Adrenal gland (tissue), 19 donors: ENCODE measurements at places on chromosomes 11 and 22.

DNA sequence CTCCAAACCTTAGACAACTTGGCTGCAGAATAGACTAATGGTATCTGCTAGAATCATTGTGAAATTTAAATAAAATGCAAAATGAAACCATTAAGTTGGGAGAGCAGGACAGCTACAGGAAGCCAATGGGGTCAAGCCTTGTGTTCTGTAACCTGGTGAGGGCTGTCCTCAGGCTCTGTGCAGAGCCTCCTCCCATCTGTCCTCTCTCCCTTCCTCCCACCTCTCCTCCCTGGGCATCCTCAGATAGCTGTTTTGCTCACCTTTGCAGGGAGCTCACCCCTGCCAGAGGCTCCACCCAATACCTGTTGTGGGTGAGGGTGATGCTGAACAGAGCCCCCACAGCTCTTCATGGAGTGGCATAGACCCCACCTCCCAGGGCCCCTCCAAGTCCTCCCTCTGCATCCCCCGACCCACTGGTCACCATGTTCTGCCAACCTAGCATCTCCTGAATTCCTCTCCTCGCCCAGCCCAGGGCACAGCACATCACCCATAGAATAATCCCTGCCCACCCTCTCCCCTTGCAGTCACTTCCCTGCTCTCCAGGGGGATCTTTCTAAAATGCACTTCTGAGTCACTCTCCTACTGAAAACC lies 100.3 kb downstream of the PDE2A start:
- no peak for DNase-seq

GRCh38 chr11:79678780-79679452 lies 238.1 kb upstream of the TENM4 start:
- DNase-seq: no peak

GRCh38 chr22:24230911-24231656 lies 13.8 kb downstream of the GGT5 start:
- DNase-seq: peak; percentile 45

DNA sequence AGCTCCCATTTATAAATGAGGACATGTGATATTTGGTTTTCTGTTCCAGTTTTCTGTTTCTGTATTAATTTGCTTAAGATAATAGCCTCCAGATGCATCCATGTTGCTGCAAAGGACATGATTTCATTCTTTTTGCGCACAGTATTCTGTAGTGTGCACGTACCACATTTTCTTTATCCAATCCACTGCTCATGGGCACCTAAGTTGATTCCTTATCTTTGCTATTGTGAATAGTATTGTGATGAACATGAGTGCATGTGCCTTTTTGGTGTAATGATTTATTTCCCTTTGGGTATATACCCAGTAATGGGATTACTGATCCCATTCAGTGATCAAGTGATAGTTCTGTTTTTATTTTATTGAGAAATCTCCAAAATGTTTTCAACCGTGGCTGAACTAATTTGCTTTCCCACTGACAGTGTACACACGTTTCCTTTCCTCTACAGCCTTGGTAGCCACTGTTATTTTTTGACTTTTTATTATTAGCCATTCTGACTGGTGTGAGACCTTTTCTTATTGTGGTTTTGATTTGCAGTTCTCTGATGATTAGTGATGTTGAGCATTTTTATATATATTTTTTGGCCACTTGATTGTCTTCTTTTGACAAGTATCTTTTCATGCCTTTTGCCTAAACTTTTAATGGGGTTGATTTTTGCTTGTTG lies 226.0 kb upstream of the ANO3 start:
- DNase-seq: no peak

GRCh38 chr11:126339073-126339862 lies 16.2 kb upstream of the ST3GAL4 start:
- peak; percentile 13 for DNase-seq

DNA sequence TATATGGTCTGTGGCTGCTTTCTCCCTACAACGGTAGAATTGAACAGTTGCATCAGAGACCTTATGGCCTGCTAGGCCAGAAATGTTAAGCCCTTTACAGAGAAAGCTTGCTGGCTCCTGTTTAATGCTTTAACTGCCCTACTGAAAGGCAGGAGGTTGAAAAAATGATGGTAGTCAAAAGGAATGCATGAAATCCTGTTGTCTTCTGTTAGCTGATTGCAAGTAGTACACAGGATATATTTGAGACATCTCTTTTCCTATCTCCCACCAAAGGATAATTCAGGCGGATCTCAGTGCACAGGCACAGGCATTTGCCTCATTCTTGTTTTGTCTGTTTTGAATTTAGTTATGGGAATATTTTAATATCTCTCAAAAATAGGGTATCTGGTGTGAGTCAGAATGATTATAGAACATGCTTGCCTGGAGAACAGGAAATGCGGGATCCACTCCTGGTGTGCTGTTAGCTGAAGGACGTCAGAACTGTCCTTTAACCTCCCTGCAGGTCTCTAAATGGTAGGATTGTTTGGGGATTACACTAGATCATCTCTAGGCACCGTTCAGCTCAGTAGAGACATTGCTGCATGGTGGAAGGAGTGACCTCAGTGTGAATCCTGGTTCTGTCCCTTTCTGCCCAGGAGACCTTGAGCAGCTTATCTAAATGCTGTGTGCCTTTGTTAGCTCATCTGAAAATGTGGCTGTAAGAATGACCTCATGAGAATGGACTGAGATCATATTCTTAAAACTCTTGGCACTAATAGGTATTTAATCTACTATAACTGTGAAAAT lies 49.5 kb downstream of the PACS1 start:
- peak; percentile 39 for DNase-seq

- DNase-seq: no peak
Observed at GRCh38 chr11:21564095-21564494, 628.8 kb upstream of the ANO5 start.

DNA sequence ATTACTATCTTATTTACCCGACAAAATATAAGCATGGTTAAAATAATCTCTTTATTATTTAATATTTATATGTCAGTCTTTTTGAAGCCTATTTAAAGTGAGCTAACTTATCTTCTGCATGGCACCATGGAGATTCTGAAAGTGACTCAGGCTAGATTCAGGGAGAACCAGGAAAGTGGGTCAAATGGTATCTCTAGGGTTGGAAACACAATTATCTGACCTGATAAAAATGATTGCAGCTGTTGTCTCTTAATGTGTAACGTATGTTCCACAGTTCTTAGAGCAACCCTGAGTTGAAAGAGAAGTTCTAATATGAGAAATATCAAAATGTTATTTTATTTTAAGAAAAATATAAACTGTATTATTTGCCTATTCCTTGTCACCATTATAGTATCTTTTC lies 143.1 kb upstream of the CARD18 start:
- DNase-seq: no peak

GRCh38 chr11:83819931-83820549 lies 533.9 kb upstream of the CCDC90B start:
- DNase-seq: peak; percentile 49

GRCh38 chr22:47618180-47619010 lies 855.9 kb downstream of the TBC1D22A start:
- no peak for DNase-seq

- no peak for DNase-seq
Observed at GRCh38 chr22:37062702-37063381, 11.3 kb downstream of the KCTD17 start.

DNA sequence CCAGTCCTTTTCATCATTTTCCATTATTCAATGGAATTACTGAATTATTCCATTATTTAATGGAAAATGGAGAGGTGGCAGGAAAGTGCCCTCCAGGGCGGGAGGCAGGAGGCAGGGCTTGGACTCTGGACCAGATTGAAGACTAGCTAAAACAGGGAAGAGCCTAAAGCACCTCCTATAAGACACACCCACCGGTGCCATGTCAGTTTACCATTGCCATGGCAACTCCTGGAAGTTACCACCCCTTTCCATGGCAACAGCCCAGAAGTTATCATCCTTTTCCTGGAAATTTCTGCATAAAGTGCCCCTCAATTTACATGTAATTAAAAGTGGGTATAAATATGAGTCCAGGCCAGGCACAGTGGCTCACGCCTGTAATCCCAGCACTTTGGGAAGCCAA lies 443.7 kb downstream of the TBC1D22A start:
- DNase-seq: no peak

DNA sequence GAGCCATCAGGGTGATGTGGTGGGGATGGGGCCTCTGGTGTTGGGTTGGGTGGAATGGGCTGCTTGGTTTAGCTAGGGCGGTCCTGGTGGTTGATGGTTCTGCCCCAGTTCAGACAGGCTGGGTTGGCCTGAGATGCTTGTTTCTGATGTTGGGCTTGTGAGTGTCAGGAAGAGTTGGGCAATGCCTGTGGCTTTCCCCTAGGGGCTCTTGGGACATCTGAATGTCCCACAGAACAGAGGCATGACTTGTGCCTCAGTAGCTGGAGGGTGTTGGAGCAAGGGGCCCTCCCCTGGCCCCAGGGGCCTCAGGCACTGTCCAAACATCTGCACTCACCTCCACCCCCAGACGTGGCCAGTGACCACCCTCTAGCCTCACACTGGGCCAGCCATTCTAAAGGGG lies 14.0 kb upstream of the CTSD start:
- DNase-seq: peak; percentile 17

DNA sequence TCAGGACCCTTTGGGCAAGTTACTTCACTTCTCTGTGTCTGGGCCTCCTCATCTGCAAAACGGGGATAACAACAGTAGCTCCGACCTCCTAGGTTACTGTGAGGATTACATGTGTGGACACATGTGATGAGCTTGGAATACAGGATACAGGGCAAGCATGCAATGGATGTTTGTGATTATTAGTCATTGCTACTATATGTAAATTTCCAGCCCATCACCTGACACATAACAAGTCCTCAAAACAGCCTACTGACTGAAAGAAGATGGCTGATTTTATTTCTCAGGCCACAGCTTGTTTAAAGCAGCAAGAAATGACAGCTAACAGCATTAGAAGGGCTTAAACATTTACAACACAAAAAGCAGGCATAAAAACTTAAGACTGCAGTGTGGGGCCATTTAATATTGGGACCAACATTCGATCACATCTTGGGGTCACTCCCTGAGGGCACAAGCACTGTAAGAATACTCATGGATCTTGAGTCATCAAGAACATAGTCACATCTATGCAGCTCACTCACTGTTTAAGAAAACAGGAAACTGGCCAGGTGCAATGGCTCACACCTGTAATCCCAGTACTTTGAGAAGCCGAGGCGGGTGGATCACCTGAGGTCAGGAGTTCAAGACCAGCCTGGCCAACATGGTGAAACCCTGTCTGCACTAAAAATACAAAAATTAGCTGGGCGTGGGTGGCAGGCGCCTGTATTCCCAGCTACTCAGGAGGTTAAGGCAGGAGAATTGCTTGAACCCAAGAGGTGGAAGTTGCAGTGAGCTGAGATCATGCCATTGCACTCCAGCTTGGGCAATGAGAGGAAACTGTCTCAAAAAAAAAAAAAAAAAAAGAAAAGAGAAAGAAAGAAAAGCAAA lies 49.5 kb downstream of the ABTB2 start:
- DNase-seq: no peak

DNA sequence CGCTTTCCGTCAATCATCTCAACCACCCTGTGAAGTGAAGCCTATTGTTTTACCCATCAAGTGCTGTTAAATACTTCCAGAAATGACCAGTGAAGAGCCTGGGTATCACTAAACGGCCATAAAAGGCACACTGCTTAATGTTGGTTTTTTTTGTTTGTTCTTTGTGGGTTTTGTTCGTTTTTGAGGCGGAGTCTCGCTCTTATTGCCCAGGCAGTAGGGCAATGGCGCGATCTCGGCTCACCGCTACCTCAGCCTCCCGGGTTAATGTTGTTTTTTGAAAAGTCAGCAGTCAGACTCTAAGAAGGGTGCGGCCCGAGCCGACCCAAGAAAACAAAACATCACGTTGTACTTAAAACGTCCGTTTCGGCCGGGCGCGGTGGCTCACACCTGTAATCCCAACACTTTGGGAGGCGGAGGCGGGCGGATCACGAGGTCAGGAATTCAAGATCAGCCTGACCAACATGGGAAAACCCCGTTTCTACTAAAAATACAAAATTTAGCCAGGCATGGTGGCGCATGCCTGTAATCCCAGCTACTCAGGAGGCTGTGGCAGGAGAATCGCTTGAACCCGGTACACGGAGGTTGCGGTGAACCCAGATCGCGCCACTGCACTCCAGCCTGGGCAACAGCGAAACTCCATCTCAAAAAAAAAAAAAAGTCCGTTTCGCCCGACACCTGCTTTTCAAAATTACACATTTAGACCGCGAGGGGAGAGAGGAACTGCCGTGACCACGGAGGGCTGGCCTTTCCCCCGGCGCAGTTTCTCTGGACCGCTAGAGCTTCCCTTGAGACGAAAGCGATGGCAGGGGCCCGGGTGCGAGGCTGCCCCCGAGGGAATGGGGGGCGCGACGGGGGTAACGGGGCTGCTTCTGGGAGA lies 714 bp downstream of the CD59 start:
- DNase-seq: peak; percentile 49

DNA sequence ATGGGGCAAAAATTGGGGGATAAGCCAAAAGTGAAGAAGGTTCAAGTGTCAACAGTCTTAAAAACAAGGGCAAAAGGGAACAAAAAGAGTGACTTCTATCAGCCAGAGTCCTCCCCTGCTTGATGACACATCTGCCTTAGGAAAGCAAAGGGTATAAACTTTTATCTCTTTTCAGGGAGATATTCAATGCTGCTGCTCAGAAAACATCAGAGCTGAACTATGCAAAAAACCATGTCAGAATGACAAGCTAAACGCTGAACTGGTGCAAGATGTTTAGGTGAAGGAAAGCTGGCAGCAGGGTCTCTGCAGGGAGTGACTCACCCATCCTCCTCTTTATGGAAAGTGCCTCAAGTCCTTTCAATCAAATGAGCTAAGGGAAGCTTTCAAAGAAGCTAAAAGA lies 24.7 kb downstream of the ALG9 start:
- no peak for DNase-seq

- no peak for DNase-seq
Observed at GRCh38 chr11:62962391-62962790, 22.4 kb downstream of the SLC22A6 start.

GRCh38 chr11:64546176-64546575 lies 44.8 kb upstream of the SLC22A12 start:
- no peak for DNase-seq

GRCh38 chr11:70702040-70702648 lies 303.8 kb downstream of the CTTN start:
- no peak for DNase-seq

DNA sequence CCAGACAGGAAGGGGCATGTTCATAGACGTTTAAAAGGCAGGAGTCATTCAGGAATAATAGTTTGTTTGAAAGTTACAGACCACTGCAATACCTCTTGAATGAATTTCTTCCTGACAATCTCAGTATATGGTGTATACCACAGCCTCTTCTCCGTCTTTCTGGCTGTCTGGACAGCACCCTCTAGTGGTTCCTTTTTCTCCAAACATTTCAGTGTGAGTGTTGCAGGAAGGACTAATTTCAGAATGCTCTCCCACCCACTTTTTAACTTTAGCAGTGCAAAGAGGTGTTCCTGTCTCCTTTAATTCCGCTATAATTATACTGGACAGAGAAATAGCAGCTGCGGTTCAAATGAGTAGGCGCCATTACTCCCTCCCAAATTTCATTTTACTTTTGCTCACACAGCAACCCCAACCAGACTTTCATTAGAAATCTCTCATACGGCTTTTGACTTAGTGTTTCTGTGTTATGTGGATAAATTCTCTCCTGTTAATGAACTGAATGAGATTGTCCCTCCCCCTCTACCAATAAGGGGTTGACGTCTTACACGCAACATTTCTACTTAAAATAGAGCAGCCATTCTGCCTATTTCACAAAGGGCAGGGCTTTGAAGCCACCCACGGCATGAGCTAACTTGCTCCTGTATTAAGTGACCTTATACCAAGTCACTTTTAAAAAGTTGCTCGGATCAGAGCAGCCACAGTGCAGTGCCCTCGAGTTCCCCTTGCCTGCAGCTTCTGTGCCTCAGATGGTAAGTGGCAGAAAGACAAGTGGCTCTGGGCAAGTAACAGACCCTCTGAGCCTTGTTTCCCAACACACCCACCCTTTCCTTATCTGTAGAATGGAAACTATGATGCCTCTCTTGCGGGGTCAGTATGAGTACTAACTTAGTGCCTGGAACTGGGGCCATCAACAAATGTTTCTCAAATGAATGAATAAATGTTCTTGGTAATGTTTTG lies 368.6 kb downstream of the OPCML start:
- DNase-seq: peak; percentile 18
